Fibroblast of lung (primary cell): ENCODE measurements at places on chromosomes 4 and X.

DNA sequence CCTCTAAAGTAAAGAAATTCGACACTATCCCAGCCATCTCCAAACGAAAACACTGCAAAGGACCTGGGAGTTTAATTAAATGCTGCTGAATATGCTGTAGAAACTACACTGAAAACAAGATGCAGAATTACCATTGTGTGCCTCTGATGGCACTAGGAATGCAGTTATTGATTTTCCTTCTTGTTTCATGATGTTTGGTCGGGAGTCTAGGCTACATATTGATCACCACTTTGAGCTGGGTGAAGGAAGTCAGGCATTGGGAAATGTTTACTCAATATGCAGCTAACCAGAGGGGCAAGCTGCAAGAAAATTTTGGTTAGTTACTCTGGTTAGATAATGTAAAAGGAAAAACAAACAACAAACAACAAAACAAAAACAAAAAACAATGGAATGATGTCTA, 650.7 kb upstream of the GALNTL6 start:
- DNase-seq, result no peak

DNA sequence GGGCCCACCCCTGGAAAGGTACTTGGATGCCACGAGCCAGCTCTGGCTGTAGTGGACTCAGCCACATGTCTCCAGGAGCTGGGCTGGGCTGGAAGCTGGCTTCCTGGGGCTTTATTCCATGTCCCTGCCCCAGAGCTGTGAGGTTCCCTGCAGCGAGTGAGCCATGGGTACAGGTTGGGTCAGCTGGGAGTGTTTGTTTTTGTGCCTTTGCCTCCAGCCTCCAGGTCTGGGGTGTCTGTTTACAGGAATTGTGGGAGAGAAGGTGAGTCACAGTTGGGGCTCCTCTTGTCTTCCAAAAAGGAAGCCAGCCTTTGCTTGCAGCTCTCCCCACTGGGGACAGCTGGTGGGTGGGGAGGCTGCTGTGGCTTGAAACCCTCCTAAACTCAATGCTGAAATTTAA, 21.5 kb downstream of the SORCS2 start:
- DNase-seq, result no peak

DNA sequence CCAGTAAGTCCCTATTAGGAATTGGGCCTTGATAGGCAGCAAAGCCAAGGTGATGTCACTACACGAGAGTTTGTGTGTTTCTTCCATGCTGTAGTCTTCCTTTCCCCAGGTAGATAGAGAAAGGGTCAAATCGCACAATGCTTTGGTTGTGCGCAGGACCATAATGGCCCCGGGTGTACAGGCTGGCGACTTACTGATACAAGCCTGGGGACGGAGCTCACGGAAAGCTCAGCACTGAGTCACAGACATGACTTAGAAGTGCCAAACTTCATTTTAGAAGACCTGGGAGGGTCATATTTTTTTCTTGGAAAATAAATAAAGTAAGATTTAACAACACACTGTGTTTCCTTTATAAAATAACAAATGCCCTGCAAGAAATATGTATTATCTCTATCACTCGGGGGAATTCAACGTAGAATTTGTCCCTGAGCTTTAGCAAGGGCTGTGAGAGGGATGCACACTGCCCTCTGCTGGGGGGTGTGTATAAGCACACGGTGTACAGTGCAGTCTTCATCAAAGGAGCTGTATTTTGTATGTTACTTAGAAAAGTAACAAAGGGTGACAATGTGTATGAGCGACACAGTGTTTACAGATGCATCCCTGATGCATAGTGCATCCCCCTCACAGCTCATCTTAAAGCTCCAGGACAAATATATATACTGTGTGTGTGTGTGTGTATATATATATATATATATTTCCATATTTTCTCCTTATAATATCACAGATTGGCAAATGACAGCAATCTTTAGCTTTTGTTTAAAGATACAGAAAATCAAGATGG, 254.5 kb upstream of the VEGFC start:
- DNase-seq, result peak; percentile 87

- peak; percentile 26 for DNase-seq
Observed at GRCh38 chrX:41468647-41469323, 21.6 kb downstream of the NYX start.

DNA sequence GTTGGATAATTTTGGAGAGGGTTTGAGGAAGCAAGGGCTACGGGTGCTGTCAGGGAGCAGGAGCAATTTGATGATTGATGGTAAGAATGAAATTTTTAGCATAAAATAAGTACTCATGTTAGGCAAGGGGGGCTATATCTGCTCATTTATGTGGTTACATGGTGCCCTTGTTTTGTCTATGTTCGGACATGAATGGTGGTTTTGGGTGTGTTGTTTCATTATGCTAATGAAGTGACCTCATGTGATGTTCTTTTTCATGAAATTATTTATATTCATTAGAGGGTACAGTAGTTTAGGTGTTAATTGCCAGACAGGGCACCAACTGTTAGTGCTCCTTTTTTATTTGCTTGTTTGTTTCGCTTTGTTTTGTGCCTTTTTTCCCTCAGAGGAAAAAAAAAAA, 29.3 kb downstream of the CEP44 start:
- DNase-seq, result no peak

- no peak for DNase-seq
Observed at GRCh38 chr4:106996490-106996889, 39.6 kb downstream of the DKK2 start.

DNA sequence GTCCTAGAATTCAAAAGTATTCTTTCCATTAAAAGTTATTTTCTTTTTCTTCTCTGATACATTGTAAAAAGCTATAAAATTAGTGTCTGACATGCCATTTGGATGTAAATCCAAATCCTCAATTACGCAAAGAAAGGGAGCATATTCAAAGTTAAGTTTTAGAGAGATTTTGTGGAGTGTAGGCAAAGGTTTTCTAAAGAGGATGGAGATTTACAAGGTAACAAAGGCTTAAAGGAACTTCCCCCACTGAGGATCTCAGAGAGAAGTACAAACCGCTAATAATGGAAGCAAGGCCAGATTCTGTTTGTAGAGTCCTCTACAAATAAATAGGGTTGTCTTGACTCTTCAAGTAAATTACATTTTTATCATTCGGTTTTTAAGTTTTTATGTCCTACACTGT, 91.0 kb upstream of the MAPK10 start:
- no peak for DNase-seq

GRCh38 chr4:146959692-146960091, 14.0 kb upstream of the TTC29 start:
- DNase-seq, result peak; percentile 8

DNA sequence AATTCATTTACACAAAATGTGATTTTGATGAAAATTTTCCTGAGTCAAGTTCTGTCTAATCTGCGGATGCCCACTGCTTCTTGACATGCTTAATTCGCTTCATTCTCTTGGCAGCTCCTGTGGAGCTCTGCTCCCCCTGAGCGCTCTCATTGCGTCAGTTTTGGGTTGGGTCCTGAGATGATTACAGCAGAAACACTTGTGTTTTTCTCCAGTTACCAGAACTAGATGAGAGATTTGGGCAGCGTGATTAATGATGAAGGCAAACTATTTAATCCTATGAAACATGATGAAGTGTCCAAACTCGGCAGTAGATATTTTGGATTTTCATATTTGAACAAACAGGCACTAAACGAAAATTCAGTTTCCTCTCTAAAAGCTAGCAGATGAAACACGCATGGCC, 4.2 kb upstream of the CXCL1 start:
- DNase-seq, result no peak

- DNase-seq, result peak; percentile 82
Observed at GRCh38 chr4:4430492-4431195, 43.7 kb downstream of the NSG1 start.

DNA sequence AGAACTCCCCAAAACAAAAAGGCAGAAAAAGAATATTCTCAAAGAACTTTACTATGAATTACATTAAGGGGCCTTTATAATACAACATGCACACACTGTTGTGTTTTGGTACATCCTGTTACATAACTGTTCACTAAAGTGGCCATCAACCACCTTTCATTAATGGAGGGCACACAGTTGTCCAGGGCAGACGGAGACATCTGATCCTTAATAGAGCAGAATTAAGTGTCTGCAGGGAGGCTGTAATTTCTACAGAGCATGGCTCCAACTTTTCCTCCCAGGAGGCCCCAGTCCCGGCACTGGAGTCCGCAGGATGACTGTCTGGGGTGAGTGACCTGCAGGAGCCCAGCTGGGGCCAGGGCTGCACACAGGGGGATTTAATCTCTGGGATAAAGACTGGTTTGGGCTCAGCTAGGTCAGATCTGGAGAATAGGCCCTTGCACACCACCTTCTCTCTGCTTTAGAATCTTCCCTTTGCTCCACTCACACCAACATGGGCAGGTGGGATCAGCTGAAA, 233.4 kb downstream of the MAML3 start:
- DNase-seq, result no peak

GRCh38 chrX:129634541-129634940, 20.2 kb downstream of the APLN start:
- DNase-seq, result no peak

DNA sequence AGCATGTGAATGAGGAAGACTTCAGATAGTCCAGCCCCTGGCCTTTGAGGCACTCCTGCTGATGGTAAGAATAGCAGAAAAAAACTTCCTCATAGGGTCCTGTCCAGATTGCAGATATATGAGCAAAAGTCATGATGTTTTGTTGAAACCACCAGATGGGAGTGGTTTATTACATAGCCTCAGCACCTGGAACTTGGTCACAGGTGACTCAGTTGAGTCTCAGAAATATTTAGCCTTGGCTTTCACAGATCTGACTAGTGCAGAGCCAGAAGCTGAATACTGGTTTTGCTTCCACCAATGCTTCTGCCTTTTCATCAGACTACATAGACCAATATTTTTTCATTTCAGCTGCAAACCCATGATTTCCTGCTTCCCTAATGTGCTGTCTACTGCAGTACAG, 994.9 kb upstream of the SLIT2 start:
- DNase-seq, result no peak

- peak; percentile 10 for DNase-seq
Observed at GRCh38 chrX:52983321-52984000, 25.1 kb upstream of the FAM156A start.

DNA sequence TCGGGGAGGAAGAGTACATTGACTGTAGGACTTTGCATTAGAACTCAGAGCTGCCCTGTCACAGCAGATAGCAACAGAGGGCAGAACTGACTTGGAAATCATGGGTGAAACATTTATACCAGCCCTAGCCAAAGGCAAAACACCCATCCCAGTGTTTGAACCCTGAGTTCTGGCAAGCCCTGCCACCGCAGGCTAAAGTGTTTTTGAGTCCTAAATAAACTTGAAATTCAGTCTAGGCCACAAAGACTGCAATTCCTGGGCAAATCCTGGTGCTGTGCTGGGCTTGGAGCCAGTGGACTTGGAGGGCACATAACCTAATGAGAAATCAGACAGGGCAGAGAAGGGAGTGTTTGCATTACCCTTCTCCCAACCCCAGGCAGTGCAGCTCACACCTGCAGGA, 1015.7 kb downstream of the FSTL5 start:
- DNase-seq, result no peak

DNA sequence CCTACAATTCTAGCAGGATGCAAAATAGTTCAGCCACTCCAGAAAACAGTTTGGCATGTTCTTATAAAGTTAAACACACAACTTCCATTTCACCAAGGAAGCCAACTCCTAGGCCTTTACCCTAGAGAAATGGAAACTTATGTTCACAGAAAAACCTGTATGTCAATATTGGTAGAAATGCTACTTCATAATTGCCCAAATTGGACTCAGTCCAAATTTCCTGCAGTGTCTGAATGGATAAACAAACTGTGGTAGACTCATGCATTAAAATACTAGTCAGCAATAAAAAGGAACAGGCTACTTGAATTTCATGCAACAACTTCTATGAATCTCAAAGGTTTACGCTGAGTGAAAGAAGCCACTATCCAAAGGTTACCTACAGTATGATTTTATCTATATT, 1738.8 kb upstream of the IGFBP7 start:
- DNase-seq, result no peak

GRCh38 chr4:99536848-99537247, 26.0 kb downstream of the C4orf17 start:
- DNase-seq, result no peak

DNA sequence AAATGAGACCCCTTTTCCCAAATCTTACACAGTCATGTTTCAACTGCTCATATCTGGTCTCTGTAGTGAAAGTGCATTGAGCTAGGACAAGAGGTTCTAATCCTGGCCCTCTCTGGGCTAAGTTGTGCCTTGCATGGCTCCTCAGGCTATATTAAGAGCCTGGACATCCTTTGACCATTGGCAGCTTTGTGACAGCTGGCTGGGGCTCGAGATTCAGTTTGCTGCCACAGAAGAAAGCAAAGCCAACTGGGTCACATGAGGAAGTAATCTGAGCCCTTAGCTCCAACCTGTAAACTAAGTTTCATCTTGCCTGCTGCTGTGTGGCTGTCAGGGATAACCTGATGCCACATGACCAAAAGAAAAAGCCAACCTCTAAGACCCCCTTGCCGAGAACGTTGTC, 51.8 kb upstream of the JADE1 start:
- DNase-seq, result peak; percentile 38

- no peak for DNase-seq
Observed at GRCh38 chr4:15354371-15355297, 73.2 kb upstream of the C1QTNF7 start.

- peak; percentile 78 for DNase-seq
Observed at GRCh38 chr4:83112678-83113428, 1.7 kb downstream of the PLAC8 start.

DNA sequence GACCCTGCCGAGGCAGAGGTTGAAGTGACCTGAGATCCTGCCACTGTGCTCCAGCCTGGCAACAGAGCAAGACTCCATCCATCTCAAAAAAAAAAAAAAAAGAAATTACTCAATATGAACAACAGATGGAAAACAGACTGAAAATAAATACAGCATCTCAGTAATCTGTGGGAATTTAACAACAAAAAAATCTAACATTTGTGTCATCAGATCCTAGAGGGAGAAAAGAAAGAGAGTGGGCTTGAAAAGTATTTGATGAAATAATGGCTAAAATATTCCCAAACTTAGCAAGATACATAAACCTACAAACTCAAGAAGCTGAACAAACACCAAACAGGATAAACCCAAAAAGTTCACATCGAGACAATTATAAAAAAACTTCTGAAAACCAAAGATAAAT, 84.7 kb downstream of the CENPC start:
- DNase-seq, result no peak

DNA sequence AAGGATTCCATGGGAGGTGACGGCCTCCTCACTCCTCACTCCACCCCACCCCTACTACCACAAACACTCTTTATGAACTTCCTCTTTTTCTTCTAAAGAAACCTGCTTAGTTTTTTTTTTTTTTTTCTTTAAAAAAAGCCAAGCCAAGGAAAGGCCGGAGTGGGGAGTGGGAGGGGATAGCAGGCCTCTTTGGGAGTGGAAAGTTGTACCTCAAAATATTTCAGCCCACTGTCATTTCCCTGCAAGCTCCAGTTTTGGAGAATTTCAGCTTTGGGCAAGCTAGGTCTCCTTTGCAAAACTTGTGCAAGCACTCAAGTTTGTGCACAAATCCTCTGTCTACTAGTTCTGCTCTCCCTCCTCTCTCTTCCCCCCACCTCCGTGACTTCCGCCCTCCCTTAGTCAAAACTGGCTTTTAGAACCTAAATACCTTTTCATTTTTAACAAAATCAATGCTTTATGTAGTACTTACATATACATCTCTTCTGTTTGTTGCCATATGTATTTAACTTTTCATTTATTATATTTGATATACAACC, 512 bp upstream of the ANTXR2 start:
- no peak for DNase-seq

- DNase-seq, result peak; percentile 70
Observed at GRCh38 chr4:6250235-6250983, 19.2 kb upstream of the WFS1 start.

- peak; percentile 73 for DNase-seq
Observed at GRCh38 chr4:26719954-26720552, 136.2 kb downstream of the TBC1D19 start.
